Fibroblast of pulmonary artery (primary cell): ENCODE measurements at places on chromosomes 13 and 19.

DNA sequence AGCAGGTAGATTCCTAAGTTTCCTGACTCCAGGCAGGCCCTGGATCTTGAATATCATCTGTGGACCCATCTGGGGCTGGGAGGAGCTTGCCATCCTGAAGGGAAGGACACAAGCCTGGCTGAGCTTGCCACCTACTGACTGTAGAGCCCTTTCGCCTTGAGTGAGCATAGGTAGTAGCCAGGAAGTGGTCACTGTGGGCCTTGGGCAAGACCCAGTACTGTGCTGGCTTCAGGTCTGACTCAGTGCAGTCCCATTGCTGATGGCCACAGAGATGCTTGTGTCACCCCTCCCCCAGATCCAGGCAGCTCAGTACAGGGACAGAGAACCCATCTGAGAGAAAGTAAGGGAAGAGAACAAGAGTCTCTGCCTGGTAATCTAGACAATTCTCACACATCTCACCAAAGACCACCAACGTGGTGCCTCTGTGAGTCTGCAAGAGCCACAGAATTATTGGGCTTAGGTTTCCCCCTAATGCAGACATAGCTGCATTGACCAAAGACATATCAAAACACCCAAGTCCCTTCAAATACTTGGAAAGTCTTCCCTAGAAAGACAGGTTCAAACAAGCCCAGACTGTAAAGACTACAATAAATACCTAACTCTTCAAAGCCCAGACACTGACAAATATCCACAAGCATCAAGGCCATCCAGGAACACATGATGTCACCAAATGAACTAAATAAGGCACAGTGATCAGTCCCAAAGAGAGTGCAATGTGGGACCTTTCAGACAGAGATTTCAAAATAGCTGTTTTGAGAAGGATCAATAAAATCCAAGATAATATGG is 108.2 kb upstream of the WASF3 start:
- no peak for DNase-seq

DNA sequence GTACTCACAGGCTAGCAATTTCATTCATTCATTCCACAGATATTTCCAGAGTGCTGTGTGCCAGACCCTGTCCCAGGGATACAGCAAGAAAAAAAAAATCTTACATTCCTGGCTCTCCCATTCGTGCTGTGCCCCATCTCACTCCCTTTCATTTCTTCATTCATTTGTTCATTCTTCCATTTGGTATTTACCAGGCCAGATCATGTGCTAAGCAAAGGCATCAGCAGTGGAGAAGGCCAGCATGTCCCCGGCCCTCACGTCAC is 2.3 kb downstream of the MAP3K10 start:
- DNase-seq: peak; percentile 19

GRCh38 chr13:49538404-49538803 is 42.7 kb downstream of the PHF11 start:
- DNase-seq: no peak

- peak; percentile 98 for DNase-seq
These were observed 59.6 kb downstream of the MYO9B start for GRCh38 chr19:17135001-17135853.

- peak; percentile 72 for DNase-seq
These were observed 241.4 kb downstream of the ENOX1 start for GRCh38 chr13:43545317-43545874.

DNA sequence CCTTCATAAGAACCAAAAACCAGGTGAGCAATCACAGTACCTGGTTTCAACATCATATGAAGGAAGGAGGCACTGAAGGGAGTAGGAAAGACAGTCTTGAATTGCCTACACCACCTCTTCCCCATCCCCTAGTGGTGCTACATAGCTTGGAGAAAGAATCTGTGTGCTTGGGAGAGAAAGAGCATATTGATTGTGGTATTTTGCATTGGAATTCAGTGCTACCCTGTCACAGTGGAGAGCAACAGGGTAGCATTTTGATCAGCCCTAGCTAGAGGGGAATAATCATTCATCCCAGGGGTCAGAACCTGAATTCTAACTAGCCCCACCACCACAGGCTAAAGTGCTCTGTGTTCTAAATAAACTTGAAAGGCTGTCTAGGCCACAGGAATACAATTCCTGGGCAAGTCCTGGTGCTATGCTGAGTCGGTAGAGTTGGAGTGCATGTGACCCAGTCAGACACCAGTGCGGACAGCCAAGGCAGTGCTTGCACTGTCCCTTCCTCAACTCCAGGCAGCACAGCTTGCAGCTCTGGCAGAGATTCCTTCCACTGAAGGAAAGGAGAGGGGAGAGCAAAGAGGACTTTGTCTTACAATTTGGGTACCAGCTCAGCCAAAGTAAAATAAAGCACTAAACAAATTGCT is 158.7 kb downstream of the VWA8 start:
- DNase-seq: no peak

DNA sequence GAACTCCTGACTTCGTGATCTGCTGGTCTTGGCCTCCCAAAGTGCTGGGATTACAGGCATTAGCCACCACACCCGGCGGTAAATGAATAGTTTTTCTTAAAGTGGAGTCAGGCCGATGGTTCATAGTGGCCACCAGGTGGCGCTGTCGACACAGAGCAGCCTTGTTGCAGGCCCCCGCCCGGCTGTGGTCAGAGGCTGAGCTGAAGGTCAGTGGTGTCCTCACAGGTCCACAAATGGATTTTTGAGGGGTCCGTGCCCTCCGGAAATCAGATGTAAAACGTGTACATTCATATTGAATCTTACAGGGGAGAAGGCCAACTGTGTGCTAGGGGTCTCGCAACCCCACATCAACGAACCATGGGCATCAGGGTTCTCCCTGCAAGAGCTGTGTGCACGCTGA is 13.4 kb upstream of the WDR18 start:
- DNase-seq: no peak

DNA sequence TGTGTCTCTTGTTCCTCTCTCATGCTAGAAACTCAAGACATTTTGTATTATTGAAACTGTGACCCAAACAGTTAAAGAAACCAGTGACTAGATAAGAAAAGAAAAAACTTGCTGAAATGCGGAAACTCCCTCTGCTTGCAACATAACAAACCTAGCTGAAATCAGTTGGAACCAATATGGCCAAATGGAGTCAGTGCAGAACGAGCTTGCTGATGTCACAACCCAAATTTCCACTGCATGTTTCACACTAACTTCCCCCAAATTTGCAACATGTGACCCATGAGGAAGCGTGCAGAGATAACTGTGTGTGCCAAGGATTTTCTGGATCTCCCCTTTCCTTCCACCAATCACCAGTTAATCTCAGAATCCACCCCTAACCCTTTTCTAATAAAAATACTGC is 208.0 kb downstream of the DLEU7 start:
- peak; percentile 98 for DNase-seq

- no peak for DNase-seq
These were observed 13.1 kb downstream of the IGFL3 start for GRCh38 chr19:46111376-46111775.

DNA sequence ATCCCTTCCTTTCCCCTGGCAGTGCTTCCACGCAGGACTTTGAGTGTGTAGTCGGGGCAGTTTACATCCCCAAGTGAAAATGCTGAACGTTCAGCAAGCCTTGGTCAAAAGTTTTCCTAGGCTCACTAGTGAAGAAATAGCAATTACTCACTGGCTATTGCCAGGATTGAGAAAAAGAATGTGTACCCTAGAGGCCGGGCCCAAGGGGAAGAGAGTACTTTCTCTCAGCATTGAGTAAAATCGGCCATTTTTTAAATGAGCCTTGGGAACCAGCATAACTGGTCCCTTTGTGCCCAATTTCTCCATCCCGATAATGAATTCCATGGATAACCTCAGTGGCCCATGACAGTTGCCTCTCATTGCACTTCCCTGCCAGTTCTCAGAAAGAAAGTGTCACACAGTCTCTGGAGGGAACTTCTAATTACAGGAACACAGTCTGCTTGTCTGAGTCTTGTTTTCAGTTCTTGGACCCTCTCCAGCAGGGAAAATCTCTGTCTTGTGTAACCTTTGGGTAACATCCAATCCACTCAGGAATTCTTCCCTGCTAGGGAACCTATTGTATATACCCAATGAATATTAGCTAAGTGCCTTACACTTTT is 7.3 kb upstream of the OR7D2 start:
- DNase-seq: peak; percentile 16

- no peak for DNase-seq
These were observed 23.4 kb downstream of the CEACAM21 start for GRCh38 chr19:41599175-41599966.

- no peak for DNase-seq
These were observed 276.8 kb downstream of the TEX29 start for GRCh38 chr13:111597191-111597611.

- DNase-seq: no peak
These were observed 5.0 kb downstream of the DCUN1D2 start for GRCh38 chr13:113485545-113485944.

- DNase-seq: peak; percentile 99
These were observed 269.1 kb downstream of the NDFIP2 start for GRCh38 chr13:79749984-79750551.

DNA sequence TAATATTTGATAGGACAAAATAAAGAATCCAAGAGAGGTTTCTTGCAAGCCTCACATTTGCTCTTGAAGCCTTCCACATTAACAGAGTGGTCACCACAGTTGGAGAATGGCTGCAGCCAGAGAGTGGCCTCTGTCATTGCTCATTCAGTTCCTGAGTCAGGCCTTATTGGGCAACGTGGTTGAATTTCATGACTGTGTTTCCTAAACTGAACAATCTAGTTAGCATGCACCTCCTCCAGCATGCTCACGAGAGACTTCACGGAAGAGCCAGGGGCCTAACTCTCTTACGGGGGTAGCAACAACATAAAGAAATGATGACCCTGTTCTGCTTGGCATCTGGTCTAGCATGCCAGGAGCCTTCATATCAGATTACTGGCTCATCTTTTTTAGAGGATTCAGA is 9.6 kb upstream of the UBL3 start:
- DNase-seq: peak; percentile 41

- no peak for DNase-seq
These were observed 13.1 kb upstream of the ADPRHL1 start for GRCh38 chr13:113466383-113466782.

DNA sequence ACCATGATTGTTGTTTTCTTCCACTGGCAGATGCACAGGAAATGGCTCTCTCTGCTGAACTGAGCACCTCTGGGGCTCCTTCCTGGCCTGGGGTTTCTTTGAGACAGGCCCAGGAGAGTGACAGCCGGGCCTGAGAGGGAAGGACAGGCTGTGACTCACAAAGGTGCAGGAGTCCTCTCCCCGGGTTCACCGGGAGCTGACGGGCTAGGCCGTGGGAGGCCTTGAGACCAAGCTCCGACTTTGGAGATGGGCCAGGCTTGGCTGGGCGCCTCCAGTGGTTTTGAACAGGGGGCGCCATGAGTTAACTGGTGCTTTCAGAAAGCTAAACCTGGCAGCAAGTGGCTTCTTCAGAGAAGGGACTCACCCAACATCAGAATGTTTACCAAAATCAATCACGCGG is 143.4 kb downstream of the URI1 start:
- no peak for DNase-seq

- no peak for DNase-seq
These were observed 718.0 kb downstream of the DACH1 start for GRCh38 chr13:71149046-71149445.

DNA sequence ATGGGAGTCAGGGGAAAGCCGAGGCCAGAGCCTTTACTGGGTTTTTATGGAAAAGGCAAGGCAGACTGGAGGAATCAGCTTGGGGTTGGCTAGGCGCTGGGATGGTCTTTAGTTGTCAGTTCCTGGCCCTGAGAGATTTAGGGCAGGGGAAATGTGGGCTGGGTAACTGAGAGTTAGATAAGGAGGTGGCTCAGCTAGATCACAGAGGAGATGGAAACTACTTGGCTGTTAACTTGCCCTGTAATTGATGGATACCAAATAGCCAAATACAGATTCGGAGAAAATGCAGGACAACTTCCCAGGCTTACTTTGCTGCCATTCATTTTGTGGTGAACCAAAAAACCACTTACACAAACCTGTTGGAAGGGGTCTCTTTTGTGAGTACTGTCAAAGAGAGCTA is 54.0 kb downstream of the LRCH1 start:
- DNase-seq: no peak

DNA sequence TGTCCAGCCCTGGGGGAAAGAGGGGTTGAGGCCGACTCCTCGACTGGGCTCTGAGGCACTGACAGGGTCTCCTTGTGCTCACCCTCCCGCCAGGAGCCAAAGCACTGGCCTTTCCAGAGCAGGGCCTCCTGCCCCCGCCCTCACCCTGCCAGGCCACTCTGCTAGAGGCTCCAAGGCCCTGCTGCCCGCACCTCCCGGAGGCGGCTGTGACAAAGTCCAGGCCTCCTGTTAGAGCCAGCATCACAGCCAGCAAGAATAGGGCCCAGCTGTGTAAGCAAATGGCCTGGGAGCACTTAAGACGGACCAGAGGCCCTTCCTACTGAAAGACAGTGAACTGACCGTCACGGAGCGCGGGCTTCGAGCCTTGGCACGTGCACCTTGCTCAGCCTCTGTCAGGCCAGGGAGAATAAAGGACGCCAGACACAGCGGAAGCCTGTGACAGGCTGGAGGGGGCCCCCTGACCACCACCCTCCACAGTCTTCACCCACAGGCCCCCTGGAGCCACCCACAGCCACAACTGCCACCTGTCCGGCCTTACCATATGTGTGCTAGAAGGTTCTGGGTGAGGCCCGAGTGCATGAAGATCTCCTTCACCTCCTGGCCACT is 50.9 kb downstream of the EPS15L1 start:
- DNase-seq: no peak

DNA sequence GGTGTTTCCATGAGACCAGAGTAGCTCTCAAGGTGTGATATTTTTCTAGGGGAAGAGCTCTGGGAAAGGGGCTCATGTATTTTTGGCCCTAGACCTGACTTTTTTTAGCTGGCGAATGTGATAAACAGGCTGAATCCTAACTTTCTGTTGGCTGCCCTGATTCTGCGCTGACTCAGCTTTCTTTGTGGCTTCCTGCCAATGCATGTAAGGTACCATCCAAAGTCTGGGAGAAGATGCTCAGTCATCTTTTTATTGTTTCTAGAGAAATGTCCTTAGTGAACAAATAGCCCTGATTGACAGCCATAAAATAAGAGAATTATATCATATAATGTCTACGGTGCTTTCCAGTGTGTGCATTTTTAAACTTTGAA is 113.6 kb upstream of the MBNL2 start:
- peak; percentile 79 for DNase-seq

GRCh38 chr13:113855931-113856715 is 7.8 kb downstream of the GAS6 start:
- no peak for DNase-seq

DNA sequence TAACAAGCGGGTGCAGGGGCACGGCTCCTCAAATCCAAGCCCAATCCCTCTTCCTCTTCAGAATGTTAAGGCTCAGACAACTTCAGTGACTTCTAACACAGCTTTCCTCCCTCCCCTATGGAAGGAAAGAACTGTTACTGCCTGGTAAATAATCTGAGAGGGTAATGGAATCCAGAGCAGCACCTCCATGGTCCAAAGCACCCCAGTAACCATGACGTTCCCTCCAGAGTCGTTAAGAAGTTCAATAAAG is 969 bp downstream of the AKT2 start:
- DNase-seq: no peak

GRCh38 chr19:10270616-10271394 is at the start of gene ICAM1:
Gene ICAM1, plus strand, starts transcription at chr19:10271120. Its CDS starts 40 bp downstream, at chr19:10271160.
- DNase-seq: peak; percentile 95

- DNase-seq: no peak
These were observed 41.7 kb upstream of the TFDP1 start for GRCh38 chr13:113542751-113543424.
